ENCODE measurements at places on chromosomes 4 and X.
A peak's percentile ranks its signal among the peaks of the same experiment; 100 is the strongest.

DNA sequence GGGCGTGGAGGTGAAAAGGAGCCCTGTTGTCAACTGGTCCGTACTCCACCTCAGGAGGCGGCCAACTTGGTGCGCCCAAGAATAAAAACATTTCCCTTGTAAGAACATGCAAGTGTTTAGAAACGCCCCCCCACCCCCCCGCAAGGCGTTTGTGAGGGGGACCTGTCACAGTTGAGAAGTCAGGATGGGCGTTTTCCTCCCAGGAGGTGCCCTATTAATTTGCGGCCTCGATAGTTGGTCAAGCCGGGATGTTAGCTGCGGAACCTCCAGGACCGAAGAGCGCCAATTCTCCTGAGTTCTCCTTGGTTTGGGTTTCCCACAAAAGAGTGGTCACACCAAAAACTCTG lies 651 bp upstream of the SAP30 start:
- DNase-seq: peak; percentile 56

DNA sequence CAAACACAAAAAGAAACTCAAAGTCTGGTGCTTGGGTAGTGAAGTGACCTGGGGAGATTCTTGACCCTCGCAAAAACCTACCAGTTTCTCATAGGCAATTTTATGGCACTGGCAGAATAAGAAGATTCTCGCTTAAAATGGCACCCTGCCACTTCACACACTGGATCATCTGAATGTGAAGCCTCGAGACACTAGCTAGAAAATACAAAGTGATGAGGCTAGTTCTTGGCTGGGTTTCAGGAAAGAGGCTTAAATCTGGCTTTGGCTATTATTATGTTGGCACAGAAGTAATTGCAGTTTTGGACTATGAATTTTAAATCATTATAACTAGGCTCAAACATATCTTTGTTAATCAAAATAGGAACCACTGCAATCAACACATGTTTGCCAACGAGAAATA lies 634.7 kb upstream of the BOD1L1 start:
- no peak for DNase-seq

DNA sequence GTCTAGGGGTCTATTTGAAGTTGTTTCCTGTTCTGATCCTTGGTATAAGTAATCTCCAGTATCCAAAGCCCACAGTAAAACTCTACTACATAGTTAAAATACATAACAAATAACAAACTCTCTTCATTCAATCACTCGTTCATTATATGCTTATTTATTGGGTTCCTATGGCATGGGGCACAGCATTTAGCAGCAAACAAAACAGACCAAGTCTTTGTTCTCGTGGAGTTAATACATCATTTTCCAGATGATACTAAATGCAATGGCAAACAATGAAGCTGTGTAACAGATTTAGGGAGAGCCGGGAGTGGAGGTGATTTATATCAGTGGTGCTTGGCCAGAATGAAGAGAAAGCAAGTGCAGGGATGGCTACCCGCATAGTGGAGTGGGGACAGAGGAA lies 36.6 kb upstream of the SPARCL1 start:
- DNase-seq: no peak

GRCh38 chr4:185020863-185021761 lies 2.8 kb downstream of the HELT start:
- no peak for DNase-seq

DNA sequence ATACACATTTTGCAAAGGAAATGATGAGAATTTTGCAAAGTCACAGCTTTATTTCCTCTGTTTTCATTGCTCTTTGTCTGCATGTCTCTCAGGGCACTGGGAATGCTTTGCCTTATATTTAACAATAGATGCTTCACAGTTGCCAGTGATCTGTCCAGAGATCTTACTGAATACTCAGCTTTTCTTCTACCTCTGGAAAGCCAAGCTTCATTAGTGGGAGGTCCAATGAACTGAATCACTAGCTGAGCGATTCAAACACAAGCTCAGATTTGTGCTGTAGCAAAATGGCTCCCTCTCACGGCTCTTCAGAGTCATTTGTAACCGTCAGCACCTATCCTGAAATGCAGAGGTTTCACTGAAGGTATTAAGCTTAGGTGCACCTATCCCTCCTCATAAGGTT lies 138.9 kb downstream of the DCLK2 start:
- DNase-seq: no peak

- DNase-seq: no peak
Observed at GRCh38 chrX:16664074-16664473, 14.1 kb downstream of the S100G start.

DNA sequence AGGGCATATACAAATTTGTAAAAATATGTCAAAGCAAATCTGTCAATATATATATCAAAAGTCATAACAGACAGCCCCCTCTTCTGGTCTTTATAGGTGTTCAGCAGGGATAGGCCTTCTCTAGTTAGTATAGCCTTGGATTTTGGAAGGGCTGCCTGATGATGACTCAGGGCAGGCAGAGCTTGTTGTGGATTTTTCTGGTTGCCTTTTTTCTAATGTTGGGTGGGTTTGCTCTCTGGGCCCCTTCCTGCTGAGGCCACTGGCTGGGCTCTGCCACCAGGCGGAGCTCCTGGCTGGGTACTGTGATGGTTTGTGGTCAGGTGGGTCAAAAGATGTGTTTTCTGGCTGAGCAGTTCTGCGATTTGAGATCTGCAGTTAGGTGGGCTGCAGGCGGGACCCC lies 294.2 kb downstream of the GRIA2 start:
- no peak for DNase-seq

- no peak for DNase-seq
Observed at GRCh38 chrX:132631579-132632232, 142.9 kb upstream of the MBNL3 start.

GRCh38 chr4:26191353-26191752 lies 129.5 kb upstream of the RBPJ start:
- DNase-seq: no peak

GRCh38 chr4:113684534-113685091 lies 76.9 kb downstream of the CAMK2D start:
- DNase-seq: no peak

GRCh38 chr4:108417923-108418322 lies 202.5 kb upstream of the RPL34 start:
- DNase-seq: no peak

GRCh38 chr4:107213410-107213809 lies 177.3 kb upstream of the DKK2 start:
- DNase-seq: no peak

DNA sequence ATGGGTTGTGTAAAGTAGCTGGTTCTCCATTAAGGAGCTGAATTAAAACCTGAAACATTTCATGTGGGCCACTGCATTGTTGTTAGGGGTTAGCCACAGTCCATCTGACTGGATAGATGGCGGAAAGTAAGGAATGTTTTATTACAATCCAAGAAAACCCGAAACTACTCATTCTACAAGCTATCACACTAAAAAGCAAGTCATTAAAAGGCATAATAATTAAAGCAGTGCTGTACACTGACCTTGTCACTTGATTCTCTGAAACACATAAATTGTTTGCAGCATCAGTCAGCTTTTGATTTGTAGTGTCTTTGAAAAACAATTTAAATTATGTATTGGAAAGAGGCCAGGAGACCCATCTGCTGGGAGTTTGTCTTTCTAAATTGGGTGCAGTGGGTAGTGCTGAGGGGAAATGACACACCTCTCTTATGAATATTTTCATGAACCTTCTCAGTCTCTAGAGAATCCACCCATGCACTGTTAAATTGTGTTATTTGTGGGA lies 75.7 kb upstream of the ANK2 start:
- DNase-seq: no peak
